ENCODE measurements at places on chromosomes 1 and 21.
A peak's percentile ranks its signal among the peaks of the same experiment; 100 is the strongest.

DNA sequence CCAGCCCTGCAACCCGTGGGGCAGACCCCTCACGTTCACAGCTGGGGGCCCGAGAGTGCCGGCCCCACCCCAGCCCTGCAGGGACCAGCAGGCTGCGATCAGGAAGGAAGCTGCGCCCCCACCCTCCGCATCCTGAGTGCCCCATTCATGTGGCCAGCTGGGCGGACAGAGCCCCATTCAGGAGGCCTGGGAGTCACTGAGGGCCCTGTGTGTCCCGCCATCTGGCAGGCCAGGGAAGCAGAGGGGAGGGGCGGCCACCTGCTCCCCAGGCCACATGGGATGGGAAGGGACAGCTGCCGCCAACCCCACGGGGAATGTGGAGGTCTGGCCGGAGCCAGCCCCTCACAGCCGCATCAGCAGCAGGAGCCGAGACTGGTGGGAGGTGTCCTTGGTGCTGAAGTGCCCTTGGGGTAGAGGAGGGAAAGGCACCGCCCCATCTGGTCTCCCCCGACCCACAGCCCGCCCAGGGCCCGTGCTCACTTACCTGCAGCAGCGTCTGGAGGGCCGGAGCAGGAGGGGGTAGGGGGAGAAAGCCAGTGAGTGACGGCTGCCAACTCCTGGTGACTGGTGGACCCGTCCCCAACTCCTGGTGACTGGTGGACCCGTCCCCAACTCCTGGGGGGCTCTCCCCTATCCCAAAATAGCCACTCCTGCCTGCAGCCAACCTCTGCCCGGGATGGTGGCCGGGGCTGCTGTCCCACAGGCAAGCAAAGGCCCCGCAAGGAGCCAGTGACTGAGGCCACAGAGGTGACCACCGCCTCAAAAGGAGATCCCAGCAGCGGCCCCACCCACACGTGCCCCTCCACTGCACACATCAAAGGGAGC, 8.7 kb downstream of the ACAP3 start:
- ATAC-seq = no peak

DNA sequence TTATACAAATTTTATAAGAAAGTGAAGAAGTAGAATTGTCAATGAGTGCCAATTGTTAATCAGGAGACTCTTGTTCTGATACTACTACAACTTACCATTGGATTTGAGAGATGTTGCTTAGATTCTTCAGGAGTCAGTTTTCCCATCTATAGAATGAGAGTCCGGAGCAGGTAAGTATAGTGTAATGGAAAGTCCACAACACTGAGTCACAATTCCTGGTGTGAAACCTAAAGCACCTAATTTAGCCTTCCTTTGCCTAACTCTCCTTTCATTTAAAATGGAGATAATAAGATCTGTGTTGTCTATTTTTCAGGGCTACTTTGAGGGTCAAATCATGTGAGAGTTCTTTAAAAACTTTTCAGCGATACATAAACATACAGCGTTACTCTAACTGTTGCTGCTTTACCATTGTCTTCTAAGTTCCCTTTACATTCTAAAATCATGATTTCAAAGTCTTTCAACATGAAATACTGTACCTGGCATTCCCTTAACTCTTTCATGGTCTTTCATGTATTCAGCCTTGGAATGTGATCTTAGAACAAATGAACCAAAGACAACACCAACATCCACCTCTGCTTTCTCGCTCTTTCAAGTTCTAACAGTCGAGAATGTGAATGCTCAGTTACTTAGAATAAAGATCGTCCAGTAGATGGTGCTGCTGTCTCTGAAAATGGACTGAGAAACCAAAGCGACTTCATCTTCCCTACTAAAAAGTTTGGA, 90.9 kb downstream of the SLC30A10 start:
- ATAC-seq = no peak

DNA sequence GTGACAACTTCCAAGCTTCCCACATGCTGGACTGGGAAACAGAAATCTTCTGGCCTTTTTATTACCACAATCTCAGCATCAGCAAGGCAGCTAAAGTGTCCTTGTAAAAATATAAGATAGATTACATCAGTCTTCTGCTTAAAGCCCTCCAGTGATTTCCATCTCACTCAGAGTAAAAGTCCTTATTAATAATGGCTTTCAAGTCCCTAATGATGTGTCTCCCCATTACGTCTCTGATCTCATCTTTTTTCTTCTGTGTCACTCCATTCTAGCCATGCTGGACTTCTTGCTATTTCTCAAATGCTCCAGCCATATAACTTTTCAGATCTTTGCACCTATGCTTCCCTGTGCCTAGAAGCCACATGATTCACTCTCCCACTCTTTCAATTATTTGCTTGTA, 22.1 kb downstream of the PAPPA2 start:
- no peak for ATAC-seq

DNA sequence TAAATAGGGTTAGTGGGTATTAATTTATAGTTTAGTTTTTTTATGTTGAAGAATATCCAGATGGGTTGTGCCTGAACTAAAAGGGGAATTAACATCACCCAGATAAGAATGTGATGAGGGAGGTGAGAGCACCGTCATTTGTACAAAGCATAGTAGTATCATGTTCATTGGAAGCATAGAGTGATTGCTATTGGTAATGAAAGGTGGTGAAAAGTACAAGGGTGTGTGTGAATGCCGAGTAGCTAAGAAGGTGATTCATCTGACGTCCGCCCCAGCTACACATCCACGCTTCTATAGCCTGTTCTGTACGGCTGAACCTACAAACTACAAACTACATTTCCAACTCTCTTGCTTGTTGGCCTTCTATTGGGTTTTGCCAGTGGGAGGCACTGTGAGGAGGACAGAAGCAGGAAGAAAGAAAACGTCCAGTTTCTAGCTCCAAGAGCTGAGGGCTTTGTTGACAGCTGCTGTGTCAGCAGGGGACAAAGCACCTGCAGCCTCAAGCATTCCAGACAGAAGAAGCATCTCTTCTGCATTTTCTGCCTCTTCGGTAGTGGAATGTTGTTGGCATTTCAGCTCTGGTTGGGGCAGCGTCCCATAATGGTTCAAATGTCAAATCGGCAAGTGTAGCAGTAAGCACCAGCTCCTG, 404.8 kb downstream of the KCTD3 start:
- ATAC-seq = no peak

DNA sequence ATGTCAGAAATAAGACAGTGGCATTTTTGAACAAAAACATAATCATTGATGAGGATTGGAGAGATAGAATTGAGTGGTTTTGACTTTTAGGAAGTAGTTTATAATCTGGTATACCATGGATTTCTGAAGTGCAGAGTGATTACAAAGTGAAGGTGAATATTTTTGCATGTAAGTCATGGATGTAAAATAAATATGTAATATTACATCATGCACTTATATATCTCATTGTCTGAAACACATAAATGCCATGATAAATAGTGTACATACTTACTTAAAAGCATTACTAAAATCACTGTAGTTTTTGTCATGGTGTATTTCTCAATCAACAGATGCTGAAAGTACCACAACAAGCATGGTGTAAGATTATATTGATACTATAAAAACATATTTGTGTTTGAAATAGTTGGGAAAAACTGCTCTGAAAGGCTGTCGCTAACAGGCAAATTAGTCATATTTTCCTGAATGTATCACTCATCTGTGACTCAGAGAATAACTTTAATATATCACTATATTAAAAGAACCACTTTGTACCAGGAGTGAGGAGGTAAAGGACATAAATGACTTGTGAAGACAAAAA, 24.8 kb upstream of the RGS18 start:
- ATAC-seq = no peak

- peak; percentile 34 for ATAC-seq
Observed at GRCh38 chr1:32180186-32181060, 948 bp downstream of the TXLNA start.

GRCh38 chr1:206702803-206703202, 18.1 kb downstream of the MAPKAPK2 start:
- no peak for ATAC-seq

- no peak for ATAC-seq
Observed at GRCh38 chr21:46151989-46152926, 3.1 kb downstream of the FTCD start.

DNA sequence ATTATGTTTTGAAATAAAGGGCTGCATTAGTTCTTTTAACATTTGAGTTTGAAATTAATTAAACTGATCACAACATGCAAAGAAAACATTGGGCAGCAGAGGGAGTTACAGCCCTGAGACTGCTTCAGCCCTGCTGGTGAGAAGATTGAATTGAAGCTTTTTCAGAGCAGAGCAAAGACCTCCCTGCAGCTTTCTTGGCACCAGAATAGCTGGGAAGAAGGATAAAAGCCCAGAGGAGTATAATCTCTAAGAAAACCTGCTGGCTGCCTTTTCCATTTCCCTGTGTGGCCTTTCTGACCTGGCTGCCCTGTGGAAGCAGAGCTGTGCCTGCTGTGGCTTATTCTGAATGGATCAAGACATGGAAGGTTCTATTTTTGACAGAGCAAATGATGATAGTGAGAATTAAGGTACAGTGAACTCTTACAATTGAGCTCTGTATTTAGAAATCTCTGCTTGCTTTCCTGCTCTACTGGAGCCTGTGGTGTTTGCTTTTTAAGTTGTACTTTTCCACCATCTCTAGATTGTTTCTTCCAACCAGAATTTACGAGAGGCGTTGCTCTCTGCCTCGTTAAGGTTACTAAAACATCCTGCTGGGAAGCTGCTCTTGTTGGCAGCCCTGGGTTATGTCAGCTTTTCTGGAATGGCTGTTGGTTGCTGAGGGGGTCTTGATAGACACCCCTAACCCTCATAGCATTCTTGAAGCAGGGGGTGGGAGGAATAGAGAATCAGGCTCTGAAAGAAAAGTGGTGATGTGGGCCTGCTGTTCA, 9.9 kb downstream of the SNRPE start:
- peak; percentile 51 for ATAC-seq

GRCh38 chr1:117641536-117641935, 35.7 kb downstream of the TENT5C start:
- ATAC-seq = no peak

DNA sequence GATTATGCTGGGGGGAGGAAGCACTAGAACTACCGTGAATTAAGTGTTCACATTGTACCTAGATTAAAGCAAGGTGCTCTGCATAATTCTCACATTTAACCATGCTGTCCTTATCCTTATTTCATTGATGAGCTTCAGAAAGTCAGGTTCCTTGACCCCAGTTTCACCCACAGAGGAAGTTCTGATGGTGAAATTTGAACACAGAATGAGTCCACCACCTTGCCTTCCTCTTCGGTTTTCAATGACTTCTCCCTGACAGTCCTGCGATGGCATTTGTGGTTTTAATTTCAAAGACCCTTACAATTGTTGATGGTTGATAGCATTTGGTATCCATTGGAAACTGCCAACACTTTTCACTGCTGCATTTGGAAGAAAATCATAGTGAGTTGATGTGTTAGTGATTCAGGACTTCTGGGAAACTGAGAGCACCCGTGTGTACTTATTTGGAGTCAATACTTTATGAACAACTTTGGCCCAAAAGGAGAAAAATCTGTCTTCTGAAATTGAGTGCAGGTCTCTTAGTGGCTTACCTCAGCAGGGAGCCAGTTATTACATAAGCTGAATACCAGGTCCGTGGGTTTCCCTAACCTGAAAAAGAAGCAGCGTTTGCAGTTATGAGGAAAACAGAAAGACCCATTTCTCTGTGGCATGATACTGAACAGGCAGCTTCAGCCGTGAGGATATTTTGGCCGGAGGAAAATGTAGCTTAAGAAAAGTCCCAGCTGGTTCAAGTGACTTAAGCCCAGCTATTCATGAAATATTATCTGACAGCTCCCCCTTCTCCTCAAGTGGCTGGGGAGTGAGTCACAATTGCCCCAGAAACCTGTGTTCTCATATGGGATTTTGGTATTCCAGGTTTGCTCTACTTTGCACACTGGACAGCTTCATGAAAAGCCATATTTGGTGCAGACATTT, 47.5 kb downstream of the ROR1 start:
- peak; percentile 68 for ATAC-seq

DNA sequence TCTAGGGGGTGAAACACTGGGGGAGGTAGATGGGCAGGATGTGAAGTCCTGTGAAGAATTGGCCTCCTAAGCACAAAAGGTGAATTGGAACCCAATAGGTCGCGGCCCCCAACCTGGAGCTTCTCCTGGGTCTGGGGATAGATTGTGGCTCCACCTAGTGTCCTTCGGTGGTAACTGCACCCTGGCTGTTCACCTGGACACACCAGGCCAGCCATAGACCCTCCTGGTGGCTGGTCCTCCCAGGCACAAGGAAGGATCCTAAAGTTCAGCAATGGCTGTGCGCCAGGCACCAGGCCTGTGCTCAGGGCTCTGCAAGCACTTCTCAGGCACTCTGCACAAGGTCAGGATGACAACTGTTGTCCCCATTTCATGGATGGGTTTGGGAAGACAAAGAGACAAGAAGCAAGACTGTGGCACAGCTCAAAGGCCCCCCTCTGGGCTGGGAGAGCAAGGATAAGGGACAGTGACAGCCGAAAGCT, 13.5 kb downstream of the ESPN start:
- no peak for ATAC-seq

DNA sequence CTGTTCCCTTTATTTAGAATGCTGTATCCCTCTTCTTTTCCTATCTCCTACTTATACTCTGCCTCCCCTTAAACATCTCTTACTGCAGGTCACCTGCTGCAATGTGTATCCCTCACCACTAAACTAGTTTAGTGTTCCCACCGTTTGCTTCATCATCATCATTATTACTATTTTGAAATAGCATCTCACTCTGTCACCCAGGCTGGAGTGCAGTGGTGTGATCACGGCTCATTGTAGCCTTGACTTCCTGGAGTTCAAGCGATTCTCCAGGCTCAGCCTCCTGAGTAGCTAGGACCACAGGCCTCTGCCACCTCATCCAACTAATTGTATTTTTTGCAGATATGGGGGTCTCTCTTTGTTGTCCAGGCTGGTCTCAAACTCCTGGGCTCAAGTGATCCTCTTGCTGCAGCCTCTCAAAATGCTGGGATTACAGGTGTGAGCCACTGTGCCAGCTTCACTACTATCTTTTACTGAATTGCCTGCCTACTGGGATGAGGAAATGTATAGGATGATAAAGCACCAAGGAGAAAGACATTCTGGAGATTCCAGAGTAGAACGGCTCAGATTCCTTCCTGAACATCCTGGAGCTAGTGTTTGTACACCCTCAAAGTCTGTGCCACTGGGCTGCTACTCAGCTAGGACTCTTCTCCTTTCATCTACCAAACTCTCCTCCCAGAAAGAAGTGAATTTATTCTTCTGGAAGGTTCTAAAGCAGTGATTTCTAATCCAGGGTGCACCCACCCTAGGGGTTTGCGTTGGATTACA, 8.6 kb upstream of the IFNAR1 start:
- no peak for ATAC-seq

GRCh38 chr1:196651637-196652215, at the start of gene CFH:
CFH (plus strand) TSS chr1:196652043; CDS start chr1:196652118, 75 bp downstream.
- peak; percentile 51 for ATAC-seq

- no peak for ATAC-seq
Observed at GRCh38 chr21:45443595-45444181, 38.7 kb downstream of the COL18A1 start.
